ENCODE measurements at places on chromosomes 2 and 18.
A peak's percentile ranks its signal among the peaks of the same experiment; 100 is the strongest.

DNA sequence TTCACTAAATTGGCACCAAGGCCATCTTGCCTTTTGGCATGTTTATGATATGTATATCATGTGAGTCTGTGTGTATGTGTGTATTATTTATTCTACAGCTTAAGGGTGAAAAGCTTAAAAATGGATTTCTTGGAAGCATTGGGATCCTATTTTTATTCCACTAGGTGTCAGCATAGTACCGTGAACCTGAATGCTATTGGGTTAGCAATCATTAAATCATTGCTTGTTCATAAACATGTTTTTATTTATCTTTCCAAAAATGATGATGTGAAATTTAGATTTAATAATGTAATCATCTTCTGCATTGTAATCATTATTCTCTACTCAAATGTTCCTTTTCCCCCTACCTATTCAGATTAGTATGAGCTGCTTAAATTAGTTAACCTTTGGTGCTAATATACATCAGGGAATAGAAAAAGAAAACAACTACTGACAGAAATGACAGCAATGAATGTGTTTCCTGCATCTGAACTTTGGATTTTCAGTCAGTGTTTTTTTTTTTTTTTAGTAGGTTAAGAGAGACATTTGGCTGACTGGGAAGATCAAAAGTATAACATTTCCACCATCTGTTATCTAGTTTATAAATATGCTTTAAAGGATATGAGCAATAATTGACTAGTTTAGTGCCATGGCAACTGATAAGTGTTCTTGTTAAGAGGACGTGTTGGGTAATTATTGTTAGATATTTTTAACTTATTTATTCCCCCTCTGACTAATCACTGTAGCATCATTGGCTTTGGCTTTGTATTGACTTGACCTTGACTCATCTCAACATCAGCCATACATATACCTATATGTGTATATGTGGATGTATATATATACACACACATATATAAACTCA, 14.1 kb upstream of the ZSWIM2 start:
- no peak for DNase-seq

DNA sequence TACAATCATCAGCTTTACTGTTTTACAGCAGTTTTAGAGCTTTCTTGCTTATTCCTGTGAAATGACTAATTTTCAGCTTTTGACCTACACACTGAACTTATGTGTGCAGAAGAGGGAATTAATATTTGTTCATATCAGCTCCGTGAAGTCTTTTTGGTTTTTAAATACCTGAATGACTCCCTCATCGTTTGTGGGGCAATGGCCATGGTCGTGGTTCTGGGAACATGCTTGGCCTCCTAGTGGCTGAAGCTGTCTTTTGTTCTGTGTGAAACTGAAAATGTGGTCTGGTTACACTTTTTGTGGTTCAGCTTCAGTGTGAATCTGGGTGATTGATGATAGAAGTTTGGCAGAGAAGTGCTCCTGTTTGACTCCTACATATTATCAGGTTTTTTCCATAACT, 408.1 kb downstream of the THSD7B start:
- no peak for DNase-seq

DNA sequence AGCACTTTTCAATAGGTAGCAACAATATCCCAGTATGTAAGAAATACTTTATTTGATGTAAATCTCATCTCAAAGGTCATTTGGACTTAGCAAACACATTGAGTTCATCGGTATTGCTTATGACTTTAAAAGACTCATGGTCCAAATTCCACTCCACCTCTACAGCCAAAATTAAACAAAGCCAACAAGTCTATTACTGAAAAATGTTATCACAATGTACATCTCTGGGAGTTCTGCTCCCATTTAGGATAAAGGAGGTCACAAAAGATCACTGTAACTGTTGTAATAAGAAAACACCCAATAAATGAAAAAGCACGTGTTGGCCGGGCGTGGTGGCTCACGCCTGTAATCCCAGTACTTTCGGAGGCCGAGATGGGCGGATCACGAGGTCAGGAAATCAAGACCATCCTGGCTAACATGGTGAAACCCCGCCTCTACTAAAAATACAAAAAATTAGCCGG, 50.0 kb downstream of the ESCO1 start:
- DNase-seq = no peak

- no peak for DNase-seq
These were observed 97.0 kb upstream of the ATL2 start for GRCh38 chr2:38474021-38474456.

DNA sequence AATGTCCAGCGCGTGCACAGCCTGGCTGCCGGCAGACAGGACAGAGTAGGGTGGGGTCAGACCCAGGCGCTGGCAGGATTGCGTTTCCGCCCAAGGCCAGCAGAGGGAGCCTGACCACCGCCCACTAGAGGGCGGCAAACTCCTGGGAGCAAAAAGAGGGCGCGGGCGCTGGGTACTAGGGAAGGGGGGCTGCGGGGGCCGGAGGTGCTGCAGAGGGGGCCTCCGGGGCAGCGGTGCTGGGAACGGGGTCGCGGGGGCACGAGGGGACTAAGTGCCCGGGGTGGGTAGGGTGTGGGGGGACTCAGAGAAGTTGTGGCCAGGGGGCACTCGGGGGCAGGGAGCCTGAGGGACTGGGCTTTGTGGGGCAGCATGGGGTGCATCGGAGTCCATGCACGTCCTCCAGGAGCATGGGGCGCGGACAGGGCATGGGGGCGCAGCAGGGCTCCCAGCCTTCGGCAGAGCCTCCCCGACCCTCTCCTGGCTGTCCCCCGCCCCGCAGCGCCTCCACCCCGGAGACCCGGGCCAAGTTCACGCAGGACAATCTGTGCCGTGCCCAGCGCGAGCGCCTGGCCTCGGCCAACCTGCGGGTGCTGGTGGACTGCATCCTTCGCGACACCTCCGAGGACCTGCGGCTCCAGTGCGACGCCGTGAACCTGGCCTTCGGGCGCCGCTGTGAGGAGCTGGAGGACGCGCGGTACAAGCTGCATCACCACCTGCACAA, 3.2 kb downstream of the TEKT4 start:
- DNase-seq = peak; percentile 66

- no peak for DNase-seq
These were observed 62.4 kb downstream of the TANC1 start for GRCh38 chr2:159030674-159031380.

- DNase-seq = no peak
These were observed 409.1 kb downstream of the TNS1 start for GRCh38 chr2:217593732-217594131.

- no peak for DNase-seq
These were observed 158.3 kb upstream of the CAVIN2 start for GRCh38 chr2:192005211-192005610.

DNA sequence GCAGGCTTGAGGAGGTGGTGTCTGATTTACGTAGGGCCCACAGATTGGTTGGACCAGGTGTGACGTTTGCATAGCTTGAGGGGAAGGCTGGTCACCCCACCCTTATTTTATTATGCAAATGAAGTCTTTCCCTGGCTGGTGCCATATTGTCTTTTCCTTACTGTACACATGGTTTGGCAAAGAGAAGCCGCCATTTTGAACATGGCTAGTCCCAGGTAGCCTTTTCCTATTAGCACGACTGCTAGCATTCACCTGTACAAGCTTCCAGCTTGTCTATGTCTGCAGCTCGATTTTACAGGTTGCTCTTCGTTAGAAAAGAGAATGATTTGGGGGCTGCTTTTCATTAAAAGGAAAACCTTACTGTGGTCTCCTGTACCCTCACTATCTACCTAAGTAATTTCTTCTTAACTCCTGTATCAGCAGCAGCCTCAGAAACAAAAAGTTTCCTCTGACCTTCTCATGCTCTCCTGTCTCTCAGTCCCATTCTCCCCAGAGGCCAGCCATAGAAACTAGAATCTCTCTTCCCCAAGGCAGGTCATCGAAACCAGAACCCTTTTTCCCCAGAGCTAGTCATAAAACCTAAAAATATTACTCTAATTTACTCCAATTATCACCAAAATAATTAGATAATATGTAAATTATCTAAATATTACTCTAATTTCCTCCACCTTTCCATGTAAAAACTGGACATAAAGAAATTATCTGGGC, 151.8 kb downstream of the B3GNT2 start:
- DNase-seq = no peak

DNA sequence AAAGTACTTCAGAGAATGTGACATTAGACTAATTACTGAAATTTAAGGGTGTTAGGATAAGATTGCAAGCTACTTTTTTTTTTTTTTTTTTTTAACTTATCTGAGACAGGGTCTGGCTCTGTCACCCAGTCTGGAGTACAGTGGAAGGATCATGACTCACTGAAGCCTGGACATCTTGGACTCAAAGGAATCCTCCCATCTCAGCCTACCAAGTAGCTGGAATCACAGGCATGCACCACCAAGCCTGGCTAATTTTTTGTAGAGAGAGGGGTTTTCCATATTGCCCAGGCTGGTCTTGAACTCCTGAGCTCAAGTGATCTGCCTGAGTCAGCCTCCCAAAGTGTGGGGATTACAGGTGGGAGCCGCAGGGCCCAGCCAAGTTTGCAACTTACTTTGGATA, 1246.0 kb upstream of the ZEB2 start:
- DNase-seq = no peak

GRCh38 chr2:113092864-113093612, 25.3 kb downstream of the IL1F10 start:
- DNase-seq = no peak

DNA sequence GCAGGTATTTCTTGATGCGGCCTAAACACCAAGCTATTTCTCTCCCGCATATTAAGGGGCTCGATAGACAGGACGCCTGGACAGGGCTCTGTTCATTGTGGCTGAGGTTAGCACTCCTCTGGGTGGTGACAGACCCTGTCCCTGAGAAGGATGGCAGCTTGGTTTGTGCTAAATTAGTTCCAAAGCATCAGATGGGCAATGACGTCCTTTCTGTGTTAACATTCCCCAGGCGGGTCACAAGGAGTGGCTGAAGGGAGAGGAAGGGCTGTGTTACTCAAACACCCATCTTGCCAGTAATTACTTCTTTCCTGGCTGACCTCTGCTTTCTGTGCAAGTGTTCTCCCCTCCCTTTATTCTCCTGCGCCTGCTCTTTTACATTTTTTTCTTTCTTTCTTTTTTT, 75.0 kb downstream of the TMEM247 start:
- no peak for DNase-seq

DNA sequence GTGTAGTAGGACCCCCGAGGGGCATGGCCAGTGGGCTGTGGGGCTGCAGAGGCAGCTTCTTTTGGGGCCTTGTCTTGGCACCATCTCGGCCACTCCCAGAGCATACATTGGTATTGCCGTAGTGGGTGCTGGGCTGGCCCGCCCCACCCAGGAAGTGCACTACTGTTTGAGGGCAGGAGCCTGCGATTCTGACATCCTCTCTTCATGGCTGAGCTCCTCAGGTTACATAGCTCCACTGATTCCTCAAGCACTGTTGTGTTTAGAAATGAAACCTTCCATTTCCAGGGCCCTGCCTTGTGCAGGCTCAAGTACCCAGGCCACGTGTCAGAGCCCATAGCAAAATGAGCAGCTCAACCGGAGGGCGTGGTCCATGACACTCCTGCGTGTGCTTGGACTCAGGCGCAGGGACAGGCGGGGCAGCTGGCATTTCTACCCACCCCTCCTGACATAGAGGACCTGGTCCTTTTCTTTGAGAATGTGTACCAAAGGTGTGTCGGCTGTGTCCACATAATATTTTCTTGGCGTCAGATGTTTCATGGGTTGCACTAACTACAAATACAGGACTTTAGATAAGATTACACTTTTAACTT, 67.9 kb downstream of the DGKD start:
- DNase-seq = no peak

- no peak for DNase-seq
These were observed 14.0 kb downstream of the SFTPB start for GRCh38 chr2:85653996-85654395.

DNA sequence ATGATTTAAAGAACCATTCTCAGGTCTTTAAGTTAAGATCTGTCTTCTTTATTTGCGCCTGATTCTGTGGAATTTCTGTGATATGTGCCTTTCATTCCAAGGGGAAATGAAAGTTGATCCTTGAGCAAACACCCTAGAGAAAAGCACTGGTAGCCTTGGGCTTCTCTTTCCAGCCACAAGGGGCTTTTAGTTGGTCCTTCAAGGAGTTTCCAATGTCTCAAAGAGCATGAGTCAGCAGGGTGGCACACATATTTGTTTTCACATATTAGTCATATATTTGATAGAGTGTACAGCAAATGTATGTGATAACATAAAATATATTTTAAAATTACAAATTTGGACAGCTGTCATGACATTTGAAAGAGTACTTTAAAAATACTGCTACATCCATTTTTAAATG, 339.5 kb downstream of the TXNL1 start:
- DNase-seq = no peak

DNA sequence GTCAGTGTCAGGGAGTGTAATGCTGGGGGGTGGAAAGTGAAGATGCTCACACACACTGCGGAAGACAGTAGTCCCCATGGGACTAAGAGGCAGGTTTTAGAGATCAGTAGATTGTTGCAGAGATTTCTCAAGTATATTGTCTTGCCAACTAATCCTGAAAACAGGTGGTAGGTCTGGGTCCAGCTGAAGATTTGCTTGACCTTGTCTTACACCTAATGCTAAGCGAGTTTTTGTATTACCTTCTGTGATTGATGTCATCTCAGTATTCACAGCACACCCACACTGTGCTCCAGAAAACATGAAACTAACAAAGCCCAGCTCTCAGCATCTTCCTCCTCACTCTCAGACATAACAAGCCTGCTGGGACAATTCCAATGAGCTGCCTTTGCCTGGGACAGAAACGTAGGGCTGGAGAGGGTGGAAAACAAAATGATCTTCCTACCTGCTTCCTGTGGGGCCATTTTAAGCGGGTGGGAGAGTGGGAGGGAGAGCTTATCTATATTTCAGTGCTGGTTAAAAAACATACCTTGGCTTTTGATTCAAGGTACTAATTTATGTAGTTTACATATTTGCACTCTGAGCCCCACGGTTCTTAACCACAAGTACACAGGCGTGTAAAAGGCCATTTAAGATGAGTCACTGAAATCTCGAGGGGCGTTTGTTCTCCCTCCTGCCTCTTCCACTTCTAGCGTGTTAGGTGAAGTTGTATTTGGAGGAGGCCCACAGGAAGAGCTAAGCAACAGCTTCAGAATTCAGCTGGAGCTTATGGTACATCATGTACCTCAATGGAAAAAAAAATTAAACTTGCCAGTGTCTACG, 23.1 kb upstream of the RBMS1 start:
- no peak for DNase-seq

DNA sequence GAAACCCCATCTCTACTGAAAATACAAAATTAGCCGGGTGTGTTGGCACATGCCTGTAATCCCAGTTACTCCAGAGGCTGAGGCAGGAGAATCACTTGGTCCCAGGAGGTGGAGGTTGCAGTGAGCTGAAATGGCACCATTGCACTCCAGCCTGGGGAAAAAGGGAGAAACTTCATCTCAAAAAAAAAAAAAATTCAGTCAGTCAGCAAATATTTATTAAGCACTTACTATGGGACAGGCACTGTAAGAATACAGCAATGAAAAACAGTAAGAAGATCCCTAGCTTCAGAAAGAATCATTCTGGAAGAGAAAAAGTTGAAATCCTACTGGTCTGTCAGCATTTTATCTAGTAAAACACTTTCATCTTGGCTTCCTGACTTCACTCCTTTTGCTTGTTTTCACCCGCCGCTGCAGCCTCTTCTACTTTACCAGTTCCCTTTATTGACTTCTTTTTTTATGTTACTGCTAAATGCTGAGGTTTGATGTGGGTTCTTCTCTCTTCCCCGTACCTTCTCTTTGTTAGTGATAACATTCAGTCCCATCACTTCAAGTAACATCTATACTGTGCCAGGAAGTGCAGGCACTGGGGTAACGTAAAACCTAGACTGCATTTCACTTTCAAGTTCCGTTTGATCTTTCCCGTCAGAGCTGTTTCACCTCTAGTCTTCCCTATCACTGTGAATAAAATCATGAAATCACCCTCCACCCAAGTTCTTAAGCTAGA, 10.8 kb upstream of the TAF4B start:
- DNase-seq = no peak

GRCh38 chr2:16123421-16123820, 183.1 kb downstream of the MYCN start:
- DNase-seq = no peak

- DNase-seq = no peak
These were observed 680.1 kb upstream of the ZEB2 start for GRCh38 chr2:145199827-145200706.
